ENCODE measurements at places on chromosomes 4 and X.

DNA sequence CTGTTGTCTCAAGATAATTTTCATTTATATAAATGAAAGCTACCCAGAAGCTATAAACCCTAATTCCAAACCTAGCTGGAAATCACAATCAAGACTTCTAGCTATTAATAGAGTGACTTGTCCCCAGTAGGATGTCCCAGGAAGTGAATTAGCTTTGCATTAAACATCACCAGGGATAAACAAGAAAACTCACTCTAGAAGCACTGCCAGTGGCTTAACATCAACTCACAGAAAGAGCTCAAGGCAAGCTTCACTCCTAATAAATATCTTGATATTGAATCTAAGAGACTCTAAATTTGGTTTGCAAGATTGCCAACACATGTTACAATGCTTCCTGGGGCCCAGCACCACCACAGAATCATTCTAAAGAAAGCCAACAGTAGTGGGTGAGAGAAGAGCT, 468.7 kb upstream of the FAM241A start:
- DNase-seq: no peak

GRCh38 chr4:107317611-107318010, 281.5 kb upstream of the DKK2 start:
- no peak for DNase-seq

DNA sequence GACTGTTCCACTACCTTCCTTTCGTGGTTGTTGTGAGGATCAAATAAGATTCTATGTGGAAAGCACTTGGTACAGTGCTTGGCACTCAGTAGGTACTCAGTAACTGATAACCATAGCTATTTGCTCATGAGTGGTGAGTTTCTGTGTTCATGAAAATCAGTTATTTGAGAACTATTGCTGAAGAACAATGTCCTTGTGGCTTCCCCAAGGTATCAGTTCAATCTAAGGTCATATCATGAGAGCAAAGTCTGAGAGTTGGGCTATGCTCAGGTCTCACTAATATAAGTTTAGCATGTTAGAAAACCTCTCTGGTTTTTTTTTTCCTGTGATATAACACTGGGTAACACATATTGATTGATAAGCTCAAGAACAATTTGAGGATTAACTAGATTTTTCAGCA, 147.8 kb downstream of the GRIA3 start:
- DNase-seq: no peak

DNA sequence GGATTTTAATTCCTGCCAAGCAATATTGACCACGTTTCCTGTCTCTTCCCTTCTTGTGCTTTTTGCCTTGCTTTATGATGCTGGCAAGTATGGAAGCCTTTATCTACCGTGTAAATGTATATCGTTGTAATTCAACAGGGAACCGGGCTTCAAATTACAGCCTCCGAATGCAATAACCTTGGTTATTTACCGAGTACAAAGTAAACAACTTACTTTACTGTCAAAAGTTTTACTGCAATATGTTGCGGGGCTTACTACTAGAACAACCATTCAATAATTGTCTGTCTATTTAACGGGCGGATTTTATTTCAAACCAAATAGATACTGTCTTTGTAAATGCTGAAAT, 73.1 kb downstream of the PALLD start:
- DNase-seq: no peak

DNA sequence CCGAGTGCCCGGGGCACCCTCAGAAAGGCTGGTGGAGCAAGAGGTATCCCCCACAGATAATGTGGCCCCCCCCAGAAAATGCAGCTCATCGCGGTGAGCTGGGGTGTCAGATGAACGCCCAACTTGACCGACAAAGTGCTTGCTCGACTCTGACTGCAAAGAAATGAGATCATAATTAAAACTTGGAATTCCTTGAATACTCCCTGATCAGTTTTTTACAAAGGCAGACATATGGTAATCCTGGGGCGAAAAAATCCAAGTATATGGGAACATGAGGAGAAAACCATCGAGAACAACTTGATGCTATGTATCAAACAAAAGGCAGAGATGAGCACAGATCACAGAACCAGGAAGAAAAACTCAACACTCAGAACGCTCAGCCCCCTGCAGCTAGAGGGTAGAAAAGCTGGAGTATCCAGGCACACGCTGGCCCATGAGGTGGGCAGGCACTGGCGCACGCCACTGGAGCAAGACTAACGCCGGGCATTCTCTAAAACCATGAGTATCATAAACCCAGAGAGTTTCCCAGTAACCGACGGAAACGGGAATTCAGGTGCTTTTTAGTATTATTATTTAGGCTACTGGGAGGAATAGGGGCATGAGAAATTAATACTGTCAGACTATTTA, 127.3 kb downstream of the AFAP1 start:
- no peak for DNase-seq

DNA sequence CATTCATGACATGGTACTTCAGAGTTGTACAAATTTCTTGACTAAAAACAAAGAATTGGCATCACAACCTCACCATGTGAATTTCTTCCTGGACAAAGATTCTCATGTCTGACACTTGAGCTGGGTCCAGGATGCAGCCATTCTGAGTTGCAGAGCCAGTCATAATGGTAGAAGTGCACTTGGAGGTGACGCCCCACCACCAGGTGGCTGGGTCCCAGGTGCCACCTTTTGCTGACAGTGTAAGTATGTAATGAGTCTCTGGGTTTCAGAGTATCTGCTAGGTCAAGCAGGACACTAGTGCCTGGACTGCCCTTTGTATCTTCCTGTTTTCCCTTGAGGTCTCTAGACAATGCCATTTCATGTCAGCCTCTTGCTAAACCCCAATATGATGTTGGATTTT, 36.6 kb upstream of the WDR1 start:
- no peak for DNase-seq

DNA sequence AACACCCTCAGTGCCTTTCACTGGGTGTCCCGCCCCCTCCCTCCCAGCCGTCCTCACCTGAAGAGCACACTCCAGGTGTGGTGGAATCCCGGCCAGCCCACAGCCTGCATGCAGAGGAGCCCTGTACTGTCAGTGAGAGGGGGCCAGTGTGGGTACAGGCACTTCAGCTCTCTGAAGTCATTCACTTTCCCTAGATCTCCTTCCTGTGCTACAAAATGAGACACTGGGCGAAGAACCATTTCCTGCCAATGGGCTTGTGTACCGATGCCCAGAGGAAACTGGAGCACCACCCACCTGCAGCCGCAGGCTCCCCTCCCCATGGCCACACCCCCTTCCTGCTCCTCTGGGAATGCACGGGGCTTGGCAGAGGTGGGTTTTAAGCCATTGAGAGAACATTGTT, 73.9 kb upstream of the C4orf50 start:
- no peak for DNase-seq

GRCh38 chrX:39944416-39944815, 153.3 kb downstream of the BCOR start:
- no peak for DNase-seq

GRCh38 chr4:3268395-3269104, 19.6 kb downstream of the MSANTD1 start:
- DNase-seq: no peak

DNA sequence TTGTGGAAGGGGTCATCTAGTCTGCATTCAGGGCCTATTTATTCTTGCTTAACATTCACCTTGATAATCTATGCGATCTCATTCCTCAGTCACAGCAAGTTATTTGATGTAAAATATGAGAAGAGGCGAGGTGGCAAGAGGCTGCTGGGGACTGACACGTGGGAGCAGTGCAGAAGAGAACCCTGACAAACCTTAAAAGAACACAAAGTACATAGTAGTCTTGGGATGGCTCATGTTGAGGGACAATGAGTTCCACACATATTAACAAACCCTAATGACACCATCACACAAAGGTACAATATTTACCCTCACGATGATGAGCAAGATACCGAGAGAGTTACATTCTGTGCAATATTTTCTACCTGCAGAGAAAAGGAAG, 57.5 kb downstream of the MAML3 start:
- DNase-seq: no peak

GRCh38 chr4:125838924-125839323, 524.2 kb downstream of the FAT4 start:
- no peak for DNase-seq

- DNase-seq: no peak
These were observed 19.4 kb downstream of the FAM9C start for GRCh38 chrX:13024986-13025385.

GRCh38 chr4:56783986-56784385, 37.5 kb downstream of the SPINK2 start:
- DNase-seq: no peak

DNA sequence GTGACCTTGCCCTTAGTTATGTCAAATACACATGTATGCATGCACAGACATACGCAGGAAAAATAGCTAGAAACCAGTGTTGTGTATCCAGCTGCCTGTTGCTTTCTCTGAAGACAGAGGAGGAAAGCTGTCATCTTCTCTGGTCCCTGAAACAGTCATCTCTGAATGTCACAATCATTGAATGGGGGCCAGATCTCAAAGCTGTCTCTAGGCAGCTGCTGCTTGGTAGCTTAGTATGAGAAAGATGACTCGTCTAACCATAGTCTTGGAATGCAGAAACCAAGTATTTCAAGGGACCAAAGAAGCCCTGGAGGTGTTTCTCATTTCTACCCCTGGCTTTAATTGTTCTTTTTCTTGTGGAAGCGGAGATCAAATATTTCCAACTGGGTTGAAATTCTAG, 4.0 kb downstream of the GRIA3 start:
- no peak for DNase-seq

DNA sequence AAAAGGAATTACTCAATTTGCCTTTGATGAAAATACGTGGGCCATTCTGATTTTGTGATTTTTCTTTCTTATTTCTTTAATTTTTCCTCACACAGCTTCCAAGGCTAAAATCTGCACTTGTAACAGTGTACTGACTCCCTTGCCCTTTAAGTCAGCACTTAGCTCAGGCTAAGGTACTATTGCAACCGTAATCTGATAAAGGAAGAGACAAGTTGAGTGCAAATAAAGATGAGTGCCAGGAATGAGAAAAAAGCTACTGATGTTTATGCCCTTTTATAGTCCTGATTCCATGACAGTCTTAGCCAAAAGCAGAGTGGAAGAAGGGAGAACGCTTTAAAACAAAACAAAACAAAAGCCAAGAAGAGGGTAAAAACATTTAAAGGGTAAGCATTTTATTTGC, 6.0 kb downstream of the DMD start:
- no peak for DNase-seq

DNA sequence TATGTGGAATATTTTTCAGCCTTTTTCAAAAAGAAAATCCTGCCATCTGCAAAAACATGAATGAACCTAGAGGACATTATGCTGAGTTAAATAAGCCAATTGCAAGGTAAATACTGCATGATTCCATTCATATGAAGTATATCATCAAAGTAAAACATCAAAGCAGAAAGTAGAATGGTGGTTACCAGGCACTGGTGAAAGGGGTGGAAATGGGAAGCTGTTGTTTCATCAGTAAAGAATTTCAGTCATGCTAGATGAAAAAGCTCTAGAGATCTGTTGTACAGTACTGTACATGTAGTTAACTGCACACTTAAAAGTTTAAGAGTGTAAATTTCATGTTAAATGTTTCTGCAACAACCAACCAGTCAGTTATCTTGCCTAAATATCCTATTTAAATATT, 196.8 kb upstream of the ADGRL3 start:
- no peak for DNase-seq

GRCh38 chr4:106835919-106836318, 200.2 kb downstream of the DKK2 start:
- DNase-seq: no peak

GRCh38 chr4:189786447-189786846, 154.2 kb upstream of the FRG1 start:
- DNase-seq: no peak
